Stimulated activated CD8-positive, alpha-beta memory T cell treated with anti-CD3 and anti-CD28 coated beads, Interleukin-4, amount 100 ng/mL, for 24 hours (primary cell): ENCODE measurements at places on chromosomes 5 and 9.

- DNase-seq, result peak; percentile 46
Observed at GRCh38 chr9:130172161-130172857, at the start of gene NCS1. TSS of gene NCS1 (plus strand) at chr9:130172404. CDS start at chr9:130172664, 260 bp downstream.

DNA sequence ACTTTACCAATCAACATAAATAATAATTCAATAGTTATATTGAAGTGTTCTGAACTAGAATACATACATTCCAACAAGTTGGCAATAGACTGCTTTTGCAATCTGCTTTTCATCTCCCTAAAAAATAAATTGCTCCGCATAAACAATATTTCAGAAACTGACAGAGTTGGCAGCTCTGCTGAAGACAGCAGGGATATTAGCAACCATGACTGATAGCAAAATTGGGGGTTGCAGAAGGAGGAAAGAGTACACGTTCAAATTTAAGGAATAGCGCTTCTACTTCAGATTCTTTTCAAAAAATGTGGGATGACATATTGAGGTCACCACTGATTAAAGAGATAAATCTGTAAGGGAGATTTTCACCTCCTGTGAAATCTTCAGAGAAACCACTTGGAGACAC is 521.2 kb downstream of the DTWD2 start:
- no peak for DNase-seq

DNA sequence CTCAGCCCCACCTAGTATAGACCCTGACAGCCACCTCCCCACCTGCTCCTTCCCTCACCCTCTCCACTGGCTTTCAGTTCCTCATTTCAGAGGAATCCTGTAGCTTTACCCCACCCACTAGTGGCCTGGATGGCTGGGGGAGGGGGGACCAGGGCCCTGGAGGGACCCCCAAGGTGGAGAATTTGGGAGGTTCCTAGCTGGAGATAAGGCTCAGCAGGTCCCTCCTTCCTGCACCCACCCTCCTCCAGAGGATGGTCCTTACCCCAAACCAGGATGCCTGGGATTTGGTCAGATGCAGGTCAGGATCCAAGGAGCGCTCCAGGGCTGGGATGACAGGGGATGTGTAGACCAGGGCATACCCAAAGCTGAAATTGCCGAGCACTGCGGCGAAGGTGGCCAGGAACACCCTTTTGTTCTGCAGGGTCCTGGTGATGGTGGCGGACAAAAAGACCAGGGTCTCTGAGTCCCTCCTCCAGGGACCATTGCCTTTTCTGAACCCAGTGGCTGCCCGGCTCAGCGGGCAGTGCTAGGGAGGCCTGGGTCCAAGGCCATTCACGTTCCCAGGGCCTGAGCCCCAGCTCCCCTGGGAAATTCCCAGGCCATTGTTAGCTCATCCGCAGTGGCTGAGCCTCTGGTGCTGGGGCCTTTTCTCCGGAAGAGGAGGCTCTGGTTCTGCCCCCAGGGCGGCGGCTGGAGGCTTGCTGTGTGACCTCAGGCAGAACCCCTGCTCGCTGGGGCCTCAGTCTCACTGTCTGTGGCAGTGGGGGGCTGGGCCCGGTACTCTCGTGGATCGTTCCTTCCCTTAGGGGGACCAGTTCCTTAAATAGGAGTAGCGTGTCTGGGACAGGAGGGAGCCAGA is 678 bp downstream of the SLC2A6 start:
- no peak for DNase-seq

- no peak for DNase-seq
Observed at GRCh38 chr5:128199611-128200010, 116.0 kb downstream of the SLC12A2 start.

DNA sequence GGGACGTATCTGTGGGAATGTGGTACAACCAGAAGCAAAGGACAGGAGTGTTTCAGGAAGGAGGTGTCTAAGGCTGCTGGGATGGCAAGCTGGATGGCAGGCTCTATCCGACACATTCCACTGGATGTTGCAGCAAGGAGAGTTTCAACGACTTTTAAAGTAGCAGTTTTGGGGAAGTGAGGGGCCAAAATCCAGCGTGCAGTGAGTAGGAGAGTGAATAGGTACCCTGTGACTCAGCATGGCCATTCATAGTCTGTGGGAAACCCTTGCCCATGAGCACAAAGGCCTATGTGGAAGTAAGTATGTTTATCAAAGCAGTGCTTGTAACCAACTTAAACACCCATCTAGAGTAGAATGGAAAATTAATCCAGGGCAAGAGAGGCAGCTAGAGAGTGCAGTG is 664.7 kb downstream of the ACTL7B start:
- DNase-seq, result no peak

DNA sequence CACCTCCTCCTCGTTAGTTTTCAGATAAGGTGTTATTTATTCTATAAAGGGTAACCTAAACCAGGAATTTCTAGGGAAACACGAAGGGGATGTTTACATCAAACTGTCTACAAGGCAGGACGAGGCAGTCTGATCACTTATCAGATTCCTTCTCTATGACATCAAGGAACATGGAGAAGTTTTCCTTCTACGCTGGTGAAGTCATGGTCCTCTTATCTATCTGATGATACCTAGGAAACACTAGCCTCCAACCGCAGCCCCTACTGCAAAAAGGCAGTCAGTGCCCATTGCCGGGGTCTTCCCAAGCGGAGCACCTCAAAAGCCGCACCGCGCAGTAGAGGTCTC is 1.5 kb downstream of the MPDZ start:
- DNase-seq, result no peak

DNA sequence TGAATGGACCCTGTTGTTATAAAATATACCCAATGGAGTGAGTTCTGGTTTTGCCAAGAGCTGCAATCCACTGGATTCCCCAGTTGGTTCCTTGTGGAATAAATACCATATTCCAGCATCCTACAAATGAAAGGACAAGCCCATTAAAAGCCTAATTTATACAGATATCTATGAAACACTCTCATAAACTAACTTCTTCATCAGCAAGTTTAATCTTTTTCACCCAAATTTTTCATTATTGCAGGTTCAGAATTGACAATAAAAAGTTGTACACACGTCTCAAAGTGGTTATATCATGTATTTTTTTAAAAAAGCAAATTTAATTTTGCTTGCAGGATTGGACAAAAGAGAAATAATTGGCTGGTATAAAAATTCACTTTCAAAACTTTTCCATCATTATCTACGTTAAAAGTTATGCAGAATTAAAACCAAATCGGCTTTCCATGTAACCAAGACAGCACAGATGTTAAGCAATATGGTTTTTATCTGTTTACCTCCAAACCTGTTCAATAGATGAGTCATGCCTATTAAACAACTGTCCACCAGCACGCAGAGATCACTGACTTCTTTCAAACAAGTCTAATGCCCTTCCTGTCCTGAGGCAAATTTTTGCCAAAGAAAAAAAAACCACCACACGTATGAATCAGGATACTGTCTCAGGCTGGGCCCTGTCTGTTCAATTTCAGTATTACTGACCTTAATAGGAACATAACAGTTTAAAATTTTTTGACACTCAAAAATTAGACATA is 42.5 kb downstream of the CEMIP2 start:
- DNase-seq, result no peak

DNA sequence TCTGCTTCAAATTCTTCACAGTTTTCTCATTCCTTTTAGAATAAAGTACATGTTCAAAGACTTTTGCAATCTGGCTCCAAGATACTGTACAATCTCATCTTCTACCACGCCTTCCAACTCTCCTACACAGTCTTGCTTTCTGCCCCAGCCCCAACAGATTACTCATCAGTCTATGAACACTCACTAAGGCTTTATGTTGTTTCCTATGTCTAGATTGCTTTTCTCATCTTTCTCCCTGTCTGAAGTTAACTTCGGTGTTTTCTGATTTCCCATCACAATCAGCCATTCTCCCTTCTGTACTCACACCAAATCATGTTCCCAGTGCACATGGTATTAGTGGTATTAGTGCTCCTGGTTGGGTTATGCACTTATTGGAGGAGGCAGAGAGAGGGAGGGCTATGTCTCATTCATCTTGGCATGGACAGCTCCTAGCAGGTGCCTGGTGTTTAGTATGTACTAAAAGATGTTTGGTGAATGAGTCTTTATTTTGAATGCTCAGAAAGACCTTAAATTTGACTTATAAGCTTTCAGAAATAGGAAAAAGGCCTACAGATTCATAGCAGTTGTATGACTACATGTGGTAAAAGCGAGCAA is 44.0 kb upstream of the ZNF608 start:
- no peak for DNase-seq

GRCh38 chr9:81844131-81844567 is 84.1 kb upstream of the SPATA31D4 start:
- DNase-seq, result no peak

GRCh38 chr5:151569132-151570046 is 21.7 kb downstream of the FAT2 start:
- no peak for DNase-seq

GRCh38 chr5:163825661-163826060 is 320.2 kb downstream of the MAT2B start:
- DNase-seq, result no peak

DNA sequence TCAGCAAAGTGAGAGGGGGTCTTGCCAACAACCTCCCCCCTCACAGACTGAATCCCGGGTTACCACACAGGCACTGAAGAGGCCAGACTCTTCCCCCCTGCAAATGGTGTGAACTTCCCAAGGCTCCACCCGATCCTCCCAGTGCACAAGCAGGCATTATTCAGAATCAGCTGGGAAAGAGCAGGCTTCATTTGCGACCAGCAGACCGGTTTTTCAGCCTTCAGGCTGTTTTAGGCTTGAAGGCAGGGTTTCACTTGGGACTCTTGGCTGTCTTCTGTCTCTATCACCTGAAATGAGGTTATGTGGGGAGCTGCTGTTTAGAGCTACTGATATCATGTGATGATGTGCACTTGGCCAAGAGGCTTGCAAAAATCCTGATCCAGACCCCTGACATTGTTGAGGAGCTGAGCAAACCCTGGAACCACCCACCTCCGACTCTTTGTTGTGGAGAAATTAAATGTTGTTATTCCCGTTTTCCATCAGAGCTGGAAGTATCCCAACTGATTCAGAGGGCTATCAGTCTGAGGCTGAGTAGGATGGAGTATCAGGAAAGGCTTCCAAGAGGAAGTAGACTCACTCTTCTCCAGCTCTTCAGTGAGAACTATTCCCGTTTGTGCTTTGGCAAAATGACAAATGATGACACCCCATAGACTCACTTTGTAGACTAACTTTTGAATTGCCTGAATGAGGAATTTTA is 63.3 kb upstream of the ZFR start:
- DNase-seq, result no peak

DNA sequence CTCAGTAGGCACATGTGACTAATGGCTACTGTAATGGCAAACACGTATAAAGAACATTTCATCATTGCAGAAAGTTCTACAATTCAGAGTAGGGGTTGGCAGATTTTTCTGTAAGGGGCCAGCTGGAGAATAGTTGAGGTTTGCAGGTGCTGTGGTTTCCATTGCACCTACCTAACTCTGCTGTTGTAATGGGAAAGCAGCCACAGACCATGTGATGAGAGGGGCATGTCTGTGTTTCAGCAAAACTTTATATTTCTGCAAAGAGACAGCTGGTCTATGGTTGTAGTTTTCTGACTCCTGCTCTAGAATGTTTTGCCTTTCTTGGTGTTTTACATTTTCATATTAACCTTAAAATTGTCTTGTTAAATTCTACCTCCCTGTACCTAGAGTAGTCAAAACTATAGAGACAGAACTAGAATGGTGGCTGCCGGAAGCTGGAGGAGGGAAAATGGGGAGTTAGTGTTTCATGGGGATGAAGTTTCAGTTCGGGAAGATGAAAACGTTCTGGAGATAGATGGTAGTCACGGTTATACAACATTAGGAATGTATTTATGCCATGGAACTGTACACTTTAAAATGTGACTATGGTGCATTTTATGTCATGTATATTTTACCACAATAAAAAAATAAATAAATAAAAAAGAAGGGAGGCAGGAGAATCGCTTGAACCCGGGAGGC is 44.3 kb downstream of the NUP214 start:
- DNase-seq, result no peak

- DNase-seq, result no peak
Observed at GRCh38 chr5:177220576-177220975, 82.9 kb downstream of the RAB24 start.

DNA sequence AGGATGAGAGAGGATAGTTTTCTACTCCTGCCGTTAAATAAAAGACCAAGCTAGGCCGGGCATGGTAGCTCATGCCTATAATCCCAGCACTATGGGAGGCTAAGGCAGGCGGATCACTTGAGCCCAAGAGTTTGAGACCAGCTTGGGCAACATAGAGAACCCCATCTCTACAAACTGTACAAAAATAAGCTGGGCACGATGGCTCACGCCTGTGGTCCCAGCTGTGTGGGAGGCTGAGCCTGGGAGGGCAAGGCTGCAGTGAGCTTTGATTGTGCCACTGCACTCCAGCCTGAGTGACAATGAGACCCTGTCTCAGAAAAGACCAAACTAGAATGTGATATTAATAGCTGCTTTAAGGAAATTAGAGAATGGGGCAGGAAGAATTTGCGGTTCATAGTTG is 158.4 kb downstream of the NIPBL start:
- no peak for DNase-seq

- DNase-seq, result no peak
Observed at GRCh38 chr9:106400170-106400569, 462.8 kb upstream of the ZNF462 start.

DNA sequence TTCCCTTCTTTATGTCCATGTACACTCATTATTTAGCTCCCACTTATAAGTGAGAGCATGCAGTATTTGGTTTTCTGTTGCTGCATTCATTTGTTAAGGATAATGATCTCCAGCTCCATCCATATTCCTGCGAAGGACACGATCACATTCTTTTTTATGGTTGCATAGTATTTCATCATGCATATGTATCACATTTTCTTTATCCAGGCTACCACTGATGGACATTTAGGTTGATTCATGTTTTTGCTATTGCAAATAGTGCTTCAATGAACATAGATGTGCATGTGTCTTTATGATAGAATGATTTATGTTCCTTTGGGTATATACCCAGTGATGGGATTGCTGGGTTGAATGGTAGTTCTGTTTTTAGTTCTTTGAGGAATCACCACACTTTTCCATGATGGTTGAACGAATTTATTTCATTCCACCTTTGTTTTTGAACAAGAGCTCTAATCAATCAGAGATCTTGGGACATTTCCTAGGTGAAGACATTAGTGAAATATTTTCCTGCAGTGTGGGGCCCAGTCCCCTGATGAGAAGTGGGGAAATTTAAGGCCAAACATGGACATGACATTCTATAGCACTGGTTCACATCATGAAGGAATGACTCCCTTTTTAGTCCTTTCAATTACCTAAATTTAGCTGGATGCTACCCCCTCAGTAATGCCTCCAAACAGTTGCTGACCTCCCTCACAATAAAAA is 7.1 kb upstream of the TEX48 start:
- DNase-seq, result no peak

- no peak for DNase-seq
Observed at GRCh38 chr9:93948441-93949072, 6.6 kb downstream of the BARX1 start.

GRCh38 chr5:81426359-81427030 is 32.6 kb upstream of the ACOT12 start:
- no peak for DNase-seq

DNA sequence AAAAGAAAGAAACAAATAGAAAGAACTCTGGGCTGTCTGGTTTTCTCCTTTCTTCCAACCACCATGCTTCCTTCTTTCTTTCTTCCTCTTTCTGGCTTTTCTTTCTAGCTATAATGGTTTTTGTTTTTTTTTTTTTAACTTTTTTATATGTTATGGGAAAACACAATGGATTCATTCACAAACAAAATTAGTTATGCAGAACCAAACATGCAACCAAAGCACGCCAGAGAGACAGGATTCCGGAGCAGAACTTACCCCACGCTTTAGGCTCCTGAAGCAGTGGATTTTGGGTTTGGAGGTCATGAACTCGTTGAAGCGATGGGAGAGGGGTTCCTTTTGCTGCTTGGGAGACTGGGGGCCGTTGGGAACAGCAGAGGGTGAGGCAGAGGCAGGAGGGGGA is 88.3 kb downstream of the USP20 start:
- DNase-seq, result no peak

GRCh38 chr5:177447611-177448243 is 1.1 kb downstream of the PRR7 start:
- DNase-seq, result no peak
